ENCODE measurements at places on chromosomes 2 and 18.

DNA sequence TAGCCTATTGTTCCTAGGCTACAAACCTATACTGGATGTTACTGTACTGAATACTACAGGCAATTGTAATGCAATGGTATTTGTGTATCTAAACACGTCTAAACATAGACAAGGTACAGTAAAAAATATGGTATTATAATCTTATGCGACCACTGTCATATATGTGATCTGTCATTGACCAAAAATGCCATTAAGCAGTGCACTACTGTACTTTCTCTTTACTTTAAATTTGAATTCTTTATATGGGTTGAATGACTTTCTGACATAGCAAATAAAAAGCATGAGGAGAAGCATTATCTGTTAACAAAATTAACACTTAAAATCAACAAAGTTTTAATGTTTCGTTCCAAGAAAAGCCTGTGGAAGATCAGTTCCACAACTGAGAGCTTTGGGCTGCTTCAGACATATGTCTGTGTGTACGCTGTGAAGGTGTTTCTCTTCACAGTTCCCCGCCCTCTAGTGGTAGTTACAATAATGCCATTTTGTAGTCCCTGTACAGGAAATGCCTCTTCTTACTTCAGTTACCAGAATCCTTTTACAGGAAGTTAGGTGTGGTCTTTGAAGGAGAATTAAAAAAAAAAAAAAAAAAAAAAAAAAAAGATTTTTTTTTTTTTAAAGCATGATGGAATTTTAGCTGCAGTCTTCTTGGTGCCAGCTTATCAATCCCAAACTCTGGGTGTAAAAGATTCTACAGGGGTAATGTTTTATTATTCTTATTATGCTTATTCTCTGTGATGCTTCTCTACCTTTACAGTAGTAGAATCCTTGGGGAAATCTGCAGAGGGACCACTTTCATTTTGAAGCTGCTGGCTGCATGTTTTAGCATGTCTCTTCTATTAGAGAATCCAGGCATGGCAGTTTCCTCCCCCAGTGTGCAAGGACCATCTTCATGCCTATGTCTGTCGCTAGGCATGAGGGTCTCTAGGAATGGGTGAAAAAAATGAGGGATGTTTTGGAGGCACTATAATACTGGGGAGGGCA, 54.5 kb downstream of the SCN2A start:
- DNase-seq = no peak

GRCh38 chr2:239286901-239287300, 113.9 kb downstream of the HDAC4 start:
- no peak for DNase-seq

- no peak for DNase-seq
Observed at GRCh38 chr18:37539236-37539635, 26.4 kb downstream of the CELF4 start.

GRCh38 chr18:34999756-35000289, 41.4 kb upstream of the MAPRE2 start:
- DNase-seq = no peak

DNA sequence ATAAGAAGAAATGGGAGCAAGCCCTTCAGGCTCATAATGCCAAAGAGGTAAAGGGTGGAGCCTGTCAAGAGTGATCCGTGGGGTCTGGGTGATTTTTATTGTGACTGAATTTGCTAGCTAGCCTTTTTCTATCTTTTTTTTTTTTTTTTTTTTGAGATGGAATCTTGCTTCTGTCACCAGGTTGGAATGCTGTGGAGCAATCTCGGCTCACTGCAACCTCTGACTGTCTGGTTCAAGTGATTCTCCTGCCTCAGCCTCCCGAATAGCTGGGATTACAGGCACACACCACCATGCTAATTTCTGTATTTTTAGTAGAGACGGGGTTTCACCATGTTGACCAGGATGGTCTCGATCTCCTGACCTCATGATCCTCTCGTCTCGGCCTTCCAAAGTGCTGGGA, 29.1 kb downstream of the DRC1 start:
- no peak for DNase-seq

DNA sequence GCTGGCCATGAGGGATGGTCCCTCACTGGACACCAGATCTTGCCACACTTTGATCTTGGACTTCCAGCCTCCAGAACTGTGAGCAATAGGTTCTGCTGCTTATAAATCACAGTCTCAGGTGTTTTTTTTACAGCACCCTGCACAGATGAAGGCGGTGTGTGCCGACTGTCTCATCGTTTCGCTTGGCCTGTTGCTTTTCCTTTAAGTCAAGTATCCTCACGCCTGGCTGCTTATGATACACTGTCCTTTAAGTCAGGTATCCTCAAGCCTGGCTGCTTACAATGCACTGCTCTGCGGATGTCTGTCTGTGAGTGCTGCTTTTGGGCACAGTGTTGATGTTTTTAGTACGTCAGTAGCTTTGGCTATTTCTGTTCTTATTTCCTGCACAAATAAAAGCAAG, 40.3 kb downstream of the SALL3 start:
- DNase-seq = no peak

GRCh38 chr2:188079196-188079595, 212.5 kb upstream of the GULP1 start:
- no peak for DNase-seq

GRCh38 chr2:241519669-241520068, 11.3 kb upstream of the STK25 start:
- no peak for DNase-seq

DNA sequence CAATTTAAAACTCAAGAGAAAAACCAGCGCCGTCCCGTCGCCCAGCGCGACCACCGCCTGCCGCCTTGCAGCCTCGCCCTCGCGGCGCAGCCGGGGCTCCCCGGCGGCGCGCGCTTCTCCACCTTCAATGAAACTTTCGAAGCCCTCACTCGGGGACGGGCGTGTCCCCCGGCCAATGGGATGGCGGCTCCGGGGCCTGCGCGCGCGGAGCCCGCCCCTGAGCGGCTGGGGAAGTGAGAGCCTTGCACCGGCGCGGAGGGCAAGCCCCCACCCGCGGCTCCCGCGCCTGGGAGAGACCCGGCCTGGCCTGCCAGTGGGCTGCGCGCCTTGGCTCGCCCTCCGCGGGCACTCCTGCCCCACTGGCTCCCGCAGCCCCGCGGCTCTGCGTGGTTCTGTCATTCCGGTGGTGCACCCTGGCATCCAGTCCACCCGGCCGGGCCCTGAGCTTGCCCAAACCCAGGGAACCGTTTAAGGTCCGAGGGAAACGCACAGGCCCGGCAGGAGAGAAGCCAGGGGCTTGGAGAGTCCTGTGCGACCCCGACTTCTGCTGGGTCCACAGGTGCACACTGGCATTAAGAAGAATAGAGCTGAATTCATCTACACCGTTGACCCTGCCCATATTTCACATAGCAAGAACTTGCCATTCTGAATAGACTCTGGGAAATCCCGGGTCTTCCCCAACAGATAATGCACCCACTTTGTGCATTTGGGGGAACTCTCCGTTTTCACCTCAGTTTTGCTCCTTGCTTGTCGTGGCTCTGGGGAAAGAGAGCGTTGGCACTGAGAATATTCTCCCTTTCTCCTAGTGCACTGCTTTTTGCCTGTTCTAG, at the start of gene PIEZO2:
Gene PIEZO2, minus strand, starts transcription at position 129 of the 830 bp plus-strand sequence. CDS start 981 bp downstream, outside the sequence.
- DNase-seq = peak; percentile 32

GRCh38 chr2:223062396-223062795, 10.4 kb downstream of the KCNE4 start:
- DNase-seq = no peak

DNA sequence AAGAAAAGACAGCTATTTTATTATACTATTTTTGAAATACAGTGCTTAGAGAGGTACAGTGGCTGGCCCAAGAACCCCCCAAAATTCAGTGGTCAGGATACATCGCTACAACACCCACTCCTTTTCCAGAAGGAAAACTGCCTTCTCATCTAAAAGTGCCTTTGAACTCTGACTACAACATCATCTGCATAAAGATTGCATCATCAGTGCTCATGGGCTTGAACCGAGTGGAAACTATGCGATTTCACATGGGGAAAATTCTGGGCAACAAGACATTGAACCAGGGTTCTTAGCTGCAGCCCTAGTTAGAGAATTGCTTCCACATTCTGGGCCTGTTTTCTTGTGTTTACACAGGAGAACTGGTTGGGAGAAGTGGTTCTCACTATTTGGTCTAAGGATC, 294.6 kb upstream of the SLC14A2 start:
- DNase-seq = no peak

DNA sequence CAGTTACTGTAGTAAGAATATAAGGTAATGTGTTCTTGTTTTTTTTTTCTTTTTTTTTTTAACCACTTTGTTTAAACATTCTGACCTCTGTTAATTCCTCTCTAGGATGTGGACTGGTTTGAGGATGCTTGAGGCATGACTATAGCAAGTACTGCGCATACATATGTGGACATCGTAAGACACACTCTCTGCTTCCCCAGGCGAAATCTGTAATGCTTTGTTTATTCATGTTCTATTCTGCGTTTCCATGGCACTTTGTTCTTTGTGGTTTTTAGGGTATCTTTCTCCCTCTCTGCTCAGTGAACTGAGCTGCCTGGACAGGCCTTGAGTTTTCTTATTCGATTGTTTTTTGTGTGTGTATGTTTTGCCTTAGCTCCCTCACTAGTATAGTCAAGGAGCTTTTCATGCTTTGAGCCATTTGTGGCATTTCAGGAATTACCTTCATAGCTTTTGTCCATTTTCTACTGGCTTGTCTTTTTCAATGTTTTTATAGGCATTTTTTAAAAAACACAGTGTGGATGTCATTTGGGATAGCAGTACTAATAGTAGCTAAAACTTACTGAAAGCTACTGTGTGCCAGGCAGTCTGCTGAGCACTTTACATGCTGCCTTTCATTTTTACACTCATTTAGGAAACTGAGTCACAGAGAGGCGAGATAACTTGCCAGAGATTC, 1.9 kb upstream of the SH3BP4 start:
- no peak for DNase-seq

DNA sequence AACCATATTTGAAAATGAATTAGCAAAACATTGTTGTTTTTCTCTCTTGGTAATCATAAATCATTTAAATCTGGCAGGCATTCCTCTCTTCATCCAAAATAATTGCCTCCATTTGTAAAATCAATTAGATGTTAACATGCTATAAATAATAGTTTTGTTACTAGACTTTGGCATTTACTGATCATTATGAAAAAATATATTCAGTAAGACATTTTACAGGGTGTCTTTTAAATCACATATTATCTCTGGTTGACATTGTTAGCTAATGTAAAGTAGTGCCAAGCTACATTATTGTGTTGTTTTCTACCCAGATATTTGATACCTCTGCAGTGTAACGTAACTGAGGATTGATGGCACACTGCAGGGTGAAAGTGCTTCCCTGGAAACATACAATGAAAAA, 31.8 kb upstream of the DLX1 start:
- DNase-seq = no peak

DNA sequence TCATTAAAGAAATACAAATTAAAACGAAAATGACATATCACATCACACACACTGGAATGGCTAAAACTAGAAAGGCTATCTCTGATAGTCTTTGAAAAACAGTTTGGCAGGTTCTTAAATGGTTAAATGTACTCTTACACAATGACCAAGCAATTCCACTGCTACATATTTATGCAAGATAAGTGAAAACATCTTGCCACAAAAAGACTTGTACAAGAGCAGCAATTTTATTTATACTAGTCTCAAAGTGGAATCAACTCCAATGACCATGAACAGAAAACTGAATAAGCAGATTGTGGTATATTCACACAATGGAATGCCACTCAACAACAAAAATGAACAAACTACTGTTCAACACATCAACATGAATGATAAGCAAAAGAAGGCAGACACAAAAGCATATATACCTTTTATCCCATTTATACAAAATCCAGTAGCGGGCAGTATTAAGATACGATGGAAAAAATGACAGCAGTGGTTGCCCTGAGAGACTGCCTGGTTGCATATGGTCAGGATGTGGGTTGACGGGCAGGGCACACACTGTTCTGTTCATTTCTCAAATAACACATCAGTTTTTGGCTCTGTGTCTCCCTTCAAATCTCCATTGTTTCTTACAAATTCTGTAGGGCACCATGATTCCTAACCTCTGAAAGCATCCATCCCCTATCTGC, 25.4 kb downstream of the SP100 start:
- DNase-seq = no peak

DNA sequence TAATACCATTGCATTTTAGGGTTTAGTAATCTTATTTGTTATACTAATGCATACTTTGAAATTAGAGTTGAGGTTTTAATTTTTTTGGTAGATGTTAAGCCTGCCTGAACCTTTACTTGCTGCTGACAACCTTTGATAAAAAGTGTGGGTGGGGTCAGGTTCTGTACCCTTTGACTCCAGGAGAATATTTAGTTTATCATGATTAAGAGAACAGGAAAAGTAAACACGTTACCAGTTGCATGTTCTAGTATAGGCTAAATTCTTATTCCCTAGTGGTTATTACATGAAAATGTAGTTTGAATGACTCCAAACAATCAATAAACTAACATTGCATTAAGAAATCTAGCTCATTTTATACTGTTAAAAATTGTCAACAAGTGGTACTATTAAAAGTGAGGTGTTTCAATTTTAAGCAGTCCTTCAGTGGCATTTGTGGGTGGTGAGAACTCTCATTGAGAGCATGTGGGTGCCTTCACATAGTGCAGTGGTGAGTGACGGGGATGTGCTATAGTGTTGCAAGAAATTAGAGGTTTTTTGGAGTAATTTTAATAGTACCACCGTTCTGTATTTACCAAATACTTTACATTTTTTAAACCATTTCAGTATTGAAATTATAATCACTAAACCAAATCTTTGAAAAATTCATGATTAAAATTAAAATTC, 29.9 kb downstream of the PHLPP1 start:
- no peak for DNase-seq

DNA sequence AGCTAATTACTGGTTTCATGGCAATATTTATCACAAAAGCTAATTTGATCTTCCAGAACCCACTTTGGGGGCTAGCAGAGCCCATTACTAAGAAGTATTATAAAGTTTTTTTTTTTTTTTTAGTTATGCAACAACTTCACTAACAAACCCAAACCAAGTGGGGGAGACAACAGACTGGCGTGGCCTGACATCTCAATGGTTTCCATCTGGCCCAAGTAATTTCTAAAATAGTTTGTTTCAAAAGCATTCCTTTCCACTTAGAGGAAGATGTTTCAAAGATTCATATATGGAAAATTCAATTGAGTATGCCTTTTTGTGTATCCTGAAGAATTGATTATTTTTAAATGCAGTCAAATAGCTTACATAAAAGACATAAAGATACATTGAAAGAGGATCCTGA, 367.1 kb downstream of the HRH4 start:
- DNase-seq = no peak

- no peak for DNase-seq
Observed at GRCh38 chr2:68287580-68288441, 31.9 kb downstream of the CNRIP1 start.

DNA sequence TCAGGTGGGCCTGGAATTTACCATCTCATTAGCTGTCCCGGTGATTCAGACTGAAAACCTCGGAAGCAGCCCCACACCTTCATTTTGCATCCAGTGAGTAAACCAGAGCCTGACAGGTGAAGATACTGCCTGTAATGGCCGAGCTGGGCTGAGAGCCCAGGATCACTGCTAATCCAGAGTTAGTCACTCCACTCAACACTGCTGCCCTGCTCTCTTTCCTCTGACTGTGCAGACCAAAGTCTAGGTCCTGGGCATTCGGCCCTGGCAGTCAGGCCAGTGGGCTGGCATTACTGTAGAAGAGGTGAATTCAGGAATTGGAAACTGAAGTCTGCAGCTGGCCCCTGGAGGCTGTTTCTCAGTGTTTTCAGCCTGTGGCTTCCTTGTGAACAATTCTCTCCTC, 44.3 kb downstream of the TMEM17 start:
- no peak for DNase-seq

- no peak for DNase-seq
Observed at GRCh38 chr18:45621061-45621511, 5.8 kb downstream of the SLC14A2 start.

GRCh38 chr2:111186933-111187332, 66.2 kb downstream of the BCL2L11 start:
- DNase-seq = no peak
